ENCODE measurements at places on chromosomes 6 and 20. TPM values are rescaled to one million over a fixed set of nuclear protein-coding genes. Genes with fewer than 3 reads are reported as not detected.

Gene SNHG17
- total RNA-seq, result 55.4 TPM

Gene ABHD16A
- 29.1 TPM for total RNA-seq

Gene TMC2
- not detected for total RNA-seq

Gene CEP57L1
- 27.8 TPM for total RNA-seq

Gene ZFP64
- total RNA-seq, result 9.2 TPM

Gene EMILIN3
- total RNA-seq, result not detected

Gene PROCR
- total RNA-seq, result 1.1 TPM

Gene SNRPB
- 452 TPM for total RNA-seq

Gene ZSCAN31
- 1.6 TPM for total RNA-seq

Gene RNF144B
- total RNA-seq, result 2.9 TPM

Gene CGA
- total RNA-seq, result not detected

Gene SAMD10
- 24.5 TPM for total RNA-seq

Gene APOBEC2
- not detected for total RNA-seq

Gene HLA-DMA
- 10.2 TPM for total RNA-seq

Gene SLC17A3
- 0.43 TPM for total RNA-seq

Gene VNN1
- total RNA-seq, result not detected

Gene NUP43
- 69.8 TPM for total RNA-seq

Gene PXDC1
- 4.8 TPM for total RNA-seq

Gene ANKRD66
- not detected for total RNA-seq

Gene RIMS1
- not detected for total RNA-seq

Gene MEI4
- not detected for total RNA-seq

DNA sequence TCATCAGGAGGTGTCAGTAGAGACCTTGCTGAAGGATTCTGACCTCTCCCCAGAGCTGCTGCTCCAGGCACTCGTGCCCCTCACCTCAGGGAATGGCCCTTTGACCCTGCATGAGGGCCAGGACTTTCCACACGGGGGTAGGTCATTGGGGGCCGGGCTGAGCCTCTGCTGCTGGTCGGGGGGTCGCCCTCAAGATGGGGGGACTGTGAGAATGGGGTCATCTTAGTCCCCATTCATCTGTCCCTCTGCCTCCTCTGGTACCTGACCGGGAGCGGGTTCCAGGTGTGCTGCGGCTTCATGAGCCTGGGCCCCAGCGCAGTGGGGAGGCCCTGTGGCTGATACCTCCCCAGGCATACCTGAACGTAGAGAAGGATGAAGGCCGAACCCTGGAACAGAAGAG lies 15.8 kb downstream of the DNPH1 start:
- no peak for DNase-seq

DNA sequence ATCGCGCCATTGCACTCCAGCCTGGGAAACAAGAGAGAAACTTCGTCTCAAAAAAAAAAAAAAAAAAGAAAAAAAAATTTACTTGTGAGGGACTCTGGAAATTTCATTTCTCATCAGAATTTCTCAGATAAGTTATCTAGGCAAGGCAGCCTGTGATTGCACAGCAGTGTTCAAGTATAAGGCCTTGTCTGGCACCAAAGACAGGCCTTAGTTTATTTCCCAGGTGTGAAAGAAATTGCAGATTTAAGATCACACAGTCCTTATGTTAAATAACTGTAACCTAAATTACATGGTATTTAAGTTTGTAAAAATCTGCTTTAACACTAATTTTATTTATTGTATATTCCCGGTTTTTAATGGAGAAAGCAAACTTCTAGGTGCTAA lies 34.8 kb downstream of the HFE start:
- DNase-seq, result no peak

GRCh38 chr6:108163267-108163643 lies 2.6 kb upstream of the NR2E1 start:
- no peak for DNase-seq

- DNase-seq, result no peak
Observed at GRCh38 chr6:142333431-142333830, 31.6 kb downstream of the ADGRG6 start.

GRCh38 chr6:41503827-41504465 lies 42.2 kb upstream of the FOXP4 start:
- DNase-seq, result peak; percentile 23

DNA sequence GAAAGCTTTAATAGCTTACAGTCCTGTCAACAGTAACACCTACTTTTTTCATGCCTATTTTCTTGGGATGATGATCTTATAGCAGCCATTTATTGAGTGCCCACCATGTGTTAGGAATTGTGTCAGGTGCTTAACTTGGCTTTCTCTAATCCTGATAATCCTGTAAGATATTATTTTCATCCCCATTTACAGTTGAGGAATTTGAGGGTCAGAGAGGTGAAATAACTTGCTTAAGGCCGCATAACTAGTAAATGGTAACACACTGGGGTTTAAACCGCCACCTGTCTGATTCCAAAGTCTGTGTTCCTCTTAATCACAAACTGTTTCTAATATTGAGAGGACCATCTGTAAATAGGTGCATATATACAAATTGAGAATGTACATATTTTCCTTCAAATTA lies 55.5 kb downstream of the NCOA3 start:
- no peak for DNase-seq

GRCh38 chr6:168035098-168035660 lies 37.7 kb downstream of the KIF25 start:
- DNase-seq, result no peak

DNA sequence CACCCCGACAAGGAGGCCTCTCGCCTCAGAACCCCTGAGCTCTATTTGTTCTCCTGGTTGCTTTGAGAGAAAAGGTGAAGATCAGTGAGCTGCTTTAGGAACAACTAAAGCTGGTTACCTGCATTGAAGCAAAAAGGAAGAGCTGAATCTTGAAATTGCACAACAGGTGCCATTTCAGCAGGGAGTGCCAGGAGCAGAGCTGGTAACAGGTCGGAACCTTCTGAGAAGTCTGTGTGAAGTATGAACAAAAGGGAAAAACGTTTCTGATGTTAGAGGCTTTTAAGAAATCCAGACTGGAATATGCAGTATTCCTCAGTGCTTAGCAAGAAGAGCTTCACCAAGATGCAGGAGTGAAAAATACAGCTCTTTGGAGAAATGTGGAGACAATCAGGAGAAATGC lies 164.0 kb downstream of the TMEM242 start:
- no peak for DNase-seq

- DNase-seq, result no peak
Observed at GRCh38 chr6:69383627-69384026, 413.2 kb downstream of the LMBRD1 start.

- DNase-seq, result no peak
Observed at GRCh38 chr6:75850026-75850833, 101.2 kb downstream of the MYO6 start.

- no peak for DNase-seq
Observed at GRCh38 chr6:76843054-76843822, 620.1 kb downstream of the HTR1B start.

DNA sequence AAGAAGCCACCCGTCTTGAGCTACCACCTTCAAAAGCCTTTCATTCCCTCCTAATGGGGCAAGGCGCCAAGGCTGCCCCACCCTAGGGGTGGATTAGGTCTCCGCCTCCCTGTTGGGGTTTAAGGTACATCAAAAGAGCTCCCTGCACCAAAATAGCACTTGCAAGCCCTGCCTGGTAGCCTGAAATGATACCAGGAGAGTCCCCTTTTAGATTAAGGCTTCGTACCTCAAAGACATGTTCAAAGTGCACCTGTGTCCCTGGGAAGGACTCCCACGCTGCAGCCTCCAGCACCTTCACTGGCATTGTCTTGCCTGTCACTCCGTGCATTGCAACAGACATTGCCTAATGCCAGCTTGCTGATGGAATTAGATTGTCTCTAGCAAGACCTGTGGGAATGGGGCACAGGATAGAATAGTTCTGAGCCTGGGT lies 15.7 kb upstream of the CDKN1A start:
- DNase-seq, result no peak

DNA sequence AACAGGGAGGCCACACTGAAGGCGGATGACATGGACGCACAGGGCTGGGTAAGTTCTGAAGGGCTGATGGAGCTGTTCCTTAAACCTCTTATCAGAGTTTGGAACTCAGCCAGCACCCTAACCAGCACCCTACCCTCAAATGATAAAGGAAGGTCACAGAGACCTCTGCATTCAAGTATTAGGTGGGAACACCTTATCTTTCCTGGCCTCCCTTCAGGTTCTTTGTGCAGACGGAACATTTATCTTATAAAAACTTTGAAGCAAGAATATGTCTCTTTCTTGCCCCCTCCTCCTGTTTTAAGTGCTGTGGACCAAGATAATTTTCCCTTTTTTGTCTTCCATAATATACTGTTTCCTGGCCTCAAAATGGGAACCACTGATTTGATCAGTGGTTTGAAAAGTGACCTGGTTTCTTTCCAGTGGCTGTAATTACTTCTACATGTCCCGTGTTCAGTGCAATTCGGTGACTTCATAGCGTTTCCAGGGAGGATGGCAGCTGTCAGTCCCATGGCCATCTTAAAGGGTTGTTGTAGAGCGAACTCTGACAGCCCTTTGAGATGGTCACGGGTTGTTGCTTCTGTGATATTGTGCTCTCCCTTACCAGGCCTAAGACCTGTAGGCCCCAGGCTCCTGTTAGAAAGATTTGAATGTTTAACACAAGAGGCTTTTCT lies 213.2 kb upstream of the MYLIP start:
- DNase-seq, result no peak

DNA sequence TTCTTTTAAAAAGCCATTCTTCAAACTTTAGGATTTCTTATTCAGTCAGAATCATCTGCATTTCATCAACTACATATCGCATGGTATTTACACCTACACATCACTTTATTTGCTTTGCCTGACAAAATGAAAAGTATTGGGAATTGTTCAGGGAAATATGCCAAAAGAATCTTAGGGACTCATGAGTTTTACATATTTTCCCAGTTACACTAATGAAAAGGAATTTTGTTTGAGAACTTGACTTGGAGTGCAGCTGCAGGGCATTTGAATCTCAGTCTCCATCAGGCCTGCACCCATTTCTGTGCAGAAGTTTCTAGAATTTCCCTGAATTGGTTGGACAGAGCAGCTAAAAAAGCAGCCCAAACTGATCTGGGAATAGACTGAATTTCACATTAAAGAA lies 65.3 kb downstream of the MTHFD1L start:
- DNase-seq, result no peak

- DNase-seq, result no peak
Observed at GRCh38 chr6:46964716-46965519, 43.2 kb upstream of the ADGRF5 start.

DNA sequence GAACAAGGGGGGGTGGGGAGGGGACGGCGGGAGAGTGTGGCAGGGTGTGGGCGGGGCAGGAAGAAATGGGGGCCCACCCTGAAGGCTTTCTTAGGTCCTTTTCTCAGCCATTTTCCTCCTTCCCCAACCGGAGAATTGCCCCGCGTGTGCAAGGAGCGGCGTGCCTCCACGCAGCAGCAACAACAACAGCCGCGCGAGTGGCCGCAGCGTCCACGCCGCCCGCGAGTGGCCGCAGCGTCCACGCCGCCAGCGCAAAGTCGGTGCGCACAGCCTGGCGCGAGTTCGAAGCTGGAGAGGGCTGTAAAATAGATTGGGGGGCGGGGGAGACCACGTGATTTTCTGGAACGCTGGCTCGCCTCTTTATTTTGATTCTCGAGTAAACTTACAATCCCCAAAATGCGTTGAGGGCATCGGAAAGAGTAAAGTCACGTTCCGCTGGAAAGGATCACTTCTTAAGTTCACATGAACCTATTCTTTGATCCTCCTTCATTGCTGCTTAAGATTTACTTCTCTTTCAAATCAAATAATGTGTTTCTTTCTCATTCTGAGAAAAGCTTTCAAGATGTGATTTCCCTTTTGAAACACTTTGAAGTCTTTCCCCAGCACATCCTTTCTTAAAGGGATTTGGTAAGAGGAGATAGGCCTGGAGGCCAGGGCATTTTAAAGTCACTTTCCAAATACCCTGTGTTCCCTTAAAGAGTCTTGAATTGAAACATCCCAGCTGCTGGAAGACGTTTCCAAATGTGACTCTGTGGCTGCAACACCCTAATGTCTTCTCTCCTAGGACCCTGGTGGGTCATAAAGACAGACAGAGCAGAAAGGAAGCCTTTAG lies 66.7 kb upstream of the ZNF217 start:
- peak; percentile 58 for DNase-seq

- DNase-seq, result no peak
Observed at GRCh38 chr6:10081075-10081474, 333.8 kb downstream of the TFAP2A start.

GRCh38 chr6:14305624-14306023 lies 188.1 kb downstream of the CD83 start:
- DNase-seq, result no peak

- DNase-seq, result no peak
Observed at GRCh38 chr6:169646906-169647567, 54.8 kb downstream of the WDR27 start.

GRCh38 chr6:46734867-46735719 lies at the start of gene PLA2G7:
Gene PLA2G7 (minus strand): TSS chr6:46735375. CDS start chr6:46722891, 12,484 bp downstream.
- no peak for DNase-seq

GRCh38 chr6:83708546-83708969 lies 343 bp downstream of the SNAP91 start:
- DNase-seq, result no peak

DNA sequence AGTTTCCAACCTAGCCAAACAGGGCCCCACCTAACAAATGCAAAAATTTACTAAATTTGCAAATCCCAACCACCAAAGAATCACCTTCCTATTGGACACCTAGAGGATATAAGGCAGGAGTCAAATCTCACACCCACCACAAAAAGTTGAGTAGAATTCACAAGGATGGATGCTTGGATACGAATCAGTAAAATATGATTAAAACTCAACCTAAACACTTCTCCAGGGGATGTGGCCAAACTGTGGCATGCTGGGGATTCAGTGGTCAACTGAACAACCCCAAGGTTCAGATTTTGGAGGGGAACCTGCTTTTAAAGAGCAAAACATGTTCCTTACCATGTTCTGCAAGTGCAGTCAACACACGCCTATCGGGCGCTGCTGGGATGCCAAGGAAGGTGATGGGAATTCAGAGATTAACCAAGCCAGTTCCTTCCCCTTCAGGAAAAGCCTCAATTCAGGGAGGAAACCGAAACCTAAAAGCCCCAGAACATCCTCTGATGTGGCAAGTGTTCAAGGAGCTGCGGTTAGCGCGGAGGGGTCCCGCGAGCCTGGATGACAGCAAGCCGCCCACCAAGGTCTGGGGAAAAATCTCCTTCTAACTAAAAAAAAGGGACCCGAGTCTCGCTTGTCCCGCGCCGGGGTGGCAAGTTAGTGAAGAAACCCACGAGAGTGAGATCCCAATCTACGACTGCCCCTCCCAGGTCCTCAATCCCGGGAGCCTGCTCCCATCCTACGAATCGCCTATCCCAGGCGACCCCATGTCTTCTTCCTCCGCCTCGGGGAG lies 902 bp downstream of the SAMHD1 start:
- DNase-seq, result peak; percentile 57

- DNase-seq, result no peak
Observed at GRCh38 chr6:11804701-11805100, 26.1 kb upstream of the ADTRP start.
